ENCODE measurements at places on chromosomes 1 and 21. TPM values are rescaled to one million over a fixed set of nuclear protein-coding genes. Genes with fewer than 3 reads are reported as not detected.

DNA sequence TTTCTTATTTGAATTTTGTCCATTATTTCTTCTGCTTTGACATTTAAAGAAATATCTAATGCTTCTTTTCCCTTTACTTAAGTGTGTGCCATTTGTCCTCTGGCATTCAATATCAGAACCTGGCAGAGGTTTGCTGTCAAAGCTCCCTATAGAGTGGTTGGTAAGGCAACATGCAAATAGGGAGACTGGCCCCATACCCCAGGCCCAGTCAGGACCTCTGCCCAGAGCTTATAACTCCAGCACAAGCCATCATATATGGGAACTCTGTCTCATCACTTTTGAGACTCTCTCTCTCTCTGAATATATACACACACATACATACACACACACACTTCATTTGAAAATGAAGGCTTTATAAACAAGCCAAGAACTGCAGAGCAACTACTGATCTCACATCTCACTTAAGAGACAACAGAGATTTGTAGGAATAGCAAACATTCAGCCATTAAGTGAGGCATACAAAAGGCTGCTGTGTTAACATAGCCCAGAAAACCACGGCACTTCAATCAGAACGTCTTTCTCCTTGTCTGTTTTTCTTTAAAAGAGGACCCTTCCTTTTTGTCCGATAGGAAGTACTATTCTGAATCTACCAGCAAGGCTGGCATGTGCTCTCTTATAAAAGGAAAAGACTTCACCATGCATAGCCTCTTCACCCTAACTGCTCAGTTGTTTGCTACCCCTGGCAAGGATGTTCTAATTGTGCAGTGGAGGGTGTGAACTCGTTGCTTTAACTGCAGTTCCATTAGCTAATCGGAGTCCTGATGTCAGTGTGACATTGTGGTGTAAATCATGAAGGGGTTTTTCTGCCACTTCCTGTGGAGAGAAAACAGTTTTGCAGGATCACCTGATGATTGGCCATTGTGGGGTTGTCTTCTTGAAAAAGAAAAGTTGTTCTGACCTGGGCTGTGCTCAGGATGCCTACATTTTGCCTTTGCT lies 101.7 kb downstream of the NR5A2 start:
- H3K4me1 ChIP-seq, result peaks cover 16% of the 10 kb centered on the region
- no peaks in the 10 kb centered on the region for H3K36me3 ChIP-seq
- peak; percentile 24 for DNase-seq
- H3K4me3 ChIP-seq, result no peak overlapping the region
- no peak overlapping the region for H3K27ac ChIP-seq

DNA sequence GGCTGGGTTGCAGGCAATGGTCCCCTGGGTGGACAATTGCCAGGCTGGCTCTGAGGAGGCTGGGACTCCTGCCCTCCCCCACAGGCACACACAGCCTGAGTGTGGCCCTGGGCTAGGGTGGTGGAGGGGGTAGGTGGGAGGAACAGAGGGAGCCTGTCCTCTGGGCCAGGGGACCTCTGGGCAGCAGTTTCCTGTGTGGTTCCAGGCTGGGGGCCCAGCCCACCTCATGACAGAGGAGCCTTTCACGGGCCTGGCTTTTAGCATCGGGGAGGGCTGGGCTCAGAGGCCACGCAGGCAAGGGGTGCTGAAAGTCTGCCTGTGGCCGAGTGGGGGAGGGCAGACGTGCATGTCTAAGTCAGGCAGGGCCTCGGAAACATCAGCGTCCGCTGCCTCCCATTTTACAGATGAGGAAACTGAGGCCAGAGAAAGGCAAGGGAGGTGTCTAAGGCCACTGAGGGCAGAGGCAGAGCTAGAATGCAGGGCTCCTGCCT lies 7.0 kb downstream of the EXTL1 start:
- H3K27ac ChIP-seq, result no peak overlapping the region
- peaks cover 13% of the 10 kb centered on the region for H3K27me3 ChIP-seq
- H3K4me3 ChIP-seq, result no peak overlapping the region
- no peak for DNase-seq

- no peak overlapping the region for H3K4me3 ChIP-seq
- H3K27ac ChIP-seq, result peak overlapping the region; percentile 18
- DNase-seq, result no peak
- H3K27me3 ChIP-seq, result no peaks in the 10 kb centered on the region
- peaks cover 21% of the 10 kb centered on the region for H3K36me3 ChIP-seq
These were observed 4.5 kb upstream of the NHLH1 start for GRCh38 chr1:160362168-160362957.

DNA sequence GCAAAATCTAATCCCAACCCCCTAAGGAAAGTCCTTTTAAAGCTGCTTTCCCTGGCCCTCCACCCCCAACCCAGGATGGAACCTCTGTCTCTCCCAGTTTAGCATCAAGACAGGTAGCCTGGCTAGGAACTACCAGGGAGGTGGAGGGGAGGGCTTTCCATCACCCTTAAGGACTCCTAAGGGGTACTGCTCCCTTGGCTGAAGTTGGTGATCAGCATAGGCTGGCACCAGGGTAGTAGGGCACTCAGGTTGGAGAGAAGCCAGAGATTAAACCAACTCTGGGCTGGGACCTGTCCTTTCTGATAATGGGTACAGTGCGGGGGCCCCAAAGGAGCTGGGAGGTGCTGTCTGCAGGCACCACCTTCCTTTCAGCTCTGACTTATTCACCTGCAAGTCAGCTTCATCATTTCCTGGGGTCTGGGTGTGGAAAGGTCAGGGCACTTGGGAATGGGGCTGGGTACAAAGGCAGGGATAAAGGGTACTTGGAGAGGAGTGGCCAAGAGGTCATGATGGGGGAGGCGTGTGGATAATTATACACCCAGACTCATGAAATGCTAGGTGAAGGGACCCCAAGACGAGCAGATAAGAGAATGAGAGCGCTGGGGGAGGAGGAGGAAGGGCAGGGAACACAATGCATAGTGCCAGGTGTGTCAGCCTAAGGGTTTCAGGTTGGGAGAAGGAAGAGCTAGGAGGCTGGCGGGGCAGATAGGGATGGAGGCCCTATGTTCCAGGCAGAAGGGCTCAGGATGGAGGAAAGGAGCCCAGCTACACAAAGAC lies 1.2 kb downstream of the ARHGEF2 start:
- H3K4me3 ChIP-seq, result peak overlapping the region; percentile 100
- H3K4me1 ChIP-seq, result peaks cover 66% of the 10 kb centered on the region
- peak overlapping the region; percentile 93 for H3K27ac ChIP-seq
- no peaks in the 10 kb centered on the region for H3K27me3 ChIP-seq
- no peak for DNase-seq

DNA sequence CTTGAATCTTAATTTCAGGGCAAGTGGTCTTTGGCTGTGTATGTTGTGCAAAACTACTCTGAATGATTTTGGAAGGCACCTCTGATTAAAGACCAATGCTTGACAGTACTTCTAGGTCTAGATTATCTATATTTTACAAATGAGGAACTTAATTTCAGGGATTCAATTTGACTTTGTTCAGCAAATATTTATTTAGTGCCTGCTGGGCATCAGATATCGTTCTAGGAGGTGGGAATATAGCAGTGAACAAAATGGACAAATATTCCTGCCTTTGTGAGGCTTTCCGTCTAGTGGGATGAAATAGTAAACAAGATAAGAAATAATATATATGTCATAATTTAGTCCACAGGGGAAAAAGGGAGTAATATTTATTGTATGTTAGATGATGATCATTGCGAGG lies 4.7 kb downstream of the ZNF326 start:
- H3K27me3 ChIP-seq, result no peaks in the 10 kb centered on the region
- peaks cover 39% of the 10 kb centered on the region for H3K4me1 ChIP-seq
- no peak overlapping the region for H3K27ac ChIP-seq
- H3K36me3 ChIP-seq, result peaks cover 25% of the 10 kb centered on the region
- DNase-seq, result no peak

DNA sequence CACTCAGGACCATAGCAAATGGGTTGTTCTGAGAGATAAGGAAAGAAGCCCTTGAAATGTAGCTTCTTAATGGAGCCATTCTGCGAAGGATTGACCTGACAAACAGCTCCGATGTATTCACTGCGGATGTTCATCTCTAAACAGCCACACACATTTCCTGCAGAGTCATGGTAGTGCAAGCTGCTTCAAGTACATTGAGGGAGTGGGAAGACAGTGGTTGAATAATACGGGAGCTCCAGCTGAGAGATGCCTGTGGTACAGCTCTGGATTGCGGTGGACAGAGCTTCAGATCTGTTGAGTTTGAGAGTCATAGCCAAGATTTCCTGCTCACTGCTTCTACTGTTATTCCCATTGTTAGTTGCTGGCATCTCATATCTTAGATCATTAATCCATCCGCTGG lies 86.6 kb downstream of the ZBTB18 start:
- peaks cover 11% of the 10 kb centered on the region for H3K27me3 ChIP-seq
- DNase-seq, result no peak
- no peaks in the 10 kb centered on the region for H3K36me3 ChIP-seq

GRCh38 chr21:43321611-43322010 lies 105.3 kb downstream of the SIK1 start:
- peaks cover 5% of the 10 kb centered on the region for H3K4me1 ChIP-seq
- DNase-seq, result no peak
- no peak overlapping the region for H3K4me3 ChIP-seq
- peaks cover 2% of the 10 kb centered on the region for H3K27me3 ChIP-seq

DNA sequence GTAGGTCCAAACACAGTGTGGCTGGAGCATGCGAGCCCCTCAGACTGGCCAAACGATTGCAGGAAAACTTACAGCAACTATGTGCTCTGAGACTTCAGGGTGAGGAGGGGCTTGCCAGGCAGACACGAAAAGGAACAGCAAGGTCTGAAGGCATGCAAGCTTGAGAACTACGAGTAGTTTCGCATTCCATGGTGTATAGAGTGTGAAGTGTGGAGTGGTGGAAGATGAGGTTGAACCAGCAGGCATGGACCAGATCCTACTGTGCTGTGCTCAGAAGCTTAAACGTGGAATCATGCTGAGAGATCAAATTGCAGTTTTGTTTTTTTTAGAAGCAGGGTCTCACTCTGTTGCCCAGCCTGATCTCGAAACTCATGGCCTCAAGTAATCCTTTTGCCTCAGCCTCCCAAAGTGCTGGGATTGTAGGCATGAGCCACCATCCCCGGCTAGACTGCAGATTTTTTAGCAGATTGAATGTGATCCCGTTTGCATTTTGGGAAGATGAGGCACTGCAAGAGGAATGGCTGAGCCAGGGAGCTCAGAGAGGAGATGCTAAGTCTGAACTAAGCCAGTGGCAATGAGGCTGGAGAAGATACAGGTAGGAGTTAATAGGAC lies 5.1 kb upstream of the TFAP2E start:
- H3K27ac ChIP-seq, result no peak overlapping the region
- no peak overlapping the region for H3K4me3 ChIP-seq
- DNase-seq, result no peak
- H3K27me3 ChIP-seq, result peaks cover 22% of the 10 kb centered on the region

DNA sequence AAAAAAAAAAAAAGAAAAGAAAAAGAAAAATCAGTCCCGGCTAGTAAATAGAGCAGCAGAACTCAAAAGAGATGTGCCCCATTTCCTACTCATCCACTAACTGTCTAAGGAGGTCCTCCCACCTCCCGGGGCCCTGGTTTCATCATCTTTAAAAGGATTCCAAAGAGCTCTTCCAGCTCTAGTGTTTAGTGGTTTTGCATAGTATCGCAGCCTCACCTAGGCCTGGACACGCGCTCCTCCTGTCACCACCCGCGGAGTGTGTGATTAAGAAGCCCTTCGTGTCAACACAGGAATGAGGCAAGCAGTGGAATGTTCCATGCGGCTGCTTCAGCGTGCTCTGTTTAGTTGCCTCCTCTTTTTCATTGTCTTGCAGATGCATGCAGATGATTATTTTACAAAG lies 49.0 kb downstream of the LBR start:
- no peak for DNase-seq
- peaks cover 2% of the 10 kb centered on the region for H3K36me3 ChIP-seq
- no peak overlapping the region for H3K4me3 ChIP-seq
- H3K27me3 ChIP-seq, result no peaks in the 10 kb centered on the region
- H3K4me1 ChIP-seq, result peaks cover 7% of the 10 kb centered on the region
- no peak overlapping the region for H3K27ac ChIP-seq

The VWA1 gene
- total RNA-seq, result 0.33 TPM

GRCh38 chr1:248872752-248873408 lies 14.0 kb upstream of the ZNF692 start:
- H3K4me3 ChIP-seq, result peak overlapping the region; percentile 81
- peaks cover 1% of the 10 kb centered on the region for H3K27me3 ChIP-seq
- peaks cover 13% of the 10 kb centered on the region for H3K36me3 ChIP-seq
- peak; percentile 50 for DNase-seq
- peak overlapping the region; percentile 84 for H3K27ac ChIP-seq

DNA sequence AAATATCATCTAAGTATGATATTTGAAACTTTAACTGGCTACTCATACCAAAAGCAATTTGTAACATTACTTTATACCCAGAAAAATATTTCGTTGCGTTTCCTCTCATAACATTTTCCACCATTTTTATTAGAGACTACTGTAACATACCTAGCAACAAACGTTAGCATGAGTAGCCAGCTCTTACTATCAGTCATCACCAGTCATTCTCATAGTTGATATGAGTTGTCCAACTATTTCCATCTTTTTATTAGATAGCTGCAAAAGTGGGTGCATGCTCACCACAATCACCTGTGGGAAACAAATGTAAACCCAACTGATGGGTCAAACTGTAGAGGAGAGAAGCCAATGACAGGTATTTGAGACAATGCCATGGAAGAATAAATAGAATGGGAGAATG lies 114.6 kb downstream of the AKT3 start:
- H3K4me3 ChIP-seq, result no peak overlapping the region
- peaks cover 4% of the 10 kb centered on the region for H3K36me3 ChIP-seq
- peaks cover 14% of the 10 kb centered on the region for H3K4me1 ChIP-seq
- H3K27me3 ChIP-seq, result no peaks in the 10 kb centered on the region

GRCh38 chr1:175099916-175100315 lies 32.3 kb downstream of the TNN start:
- no peaks in the 10 kb centered on the region for H3K27me3 ChIP-seq
- H3K36me3 ChIP-seq, result no peaks in the 10 kb centered on the region
- no peak overlapping the region for H3K4me3 ChIP-seq
- DNase-seq, result no peak
- no peaks in the 10 kb centered on the region for H3K4me1 ChIP-seq

GRCh38 chr21:45588086-45588825 lies 46.0 kb upstream of the SLC19A1 start:
- no peak for DNase-seq
- H3K27me3 ChIP-seq, result peaks cover 31% of the 10 kb centered on the region
- peaks cover 39% of the 10 kb centered on the region for H3K36me3 ChIP-seq
- H3K27ac ChIP-seq, result no peak overlapping the region
- no peak overlapping the region for H3K4me3 ChIP-seq
- peaks cover 18% of the 10 kb centered on the region for H3K4me1 ChIP-seq

DNA sequence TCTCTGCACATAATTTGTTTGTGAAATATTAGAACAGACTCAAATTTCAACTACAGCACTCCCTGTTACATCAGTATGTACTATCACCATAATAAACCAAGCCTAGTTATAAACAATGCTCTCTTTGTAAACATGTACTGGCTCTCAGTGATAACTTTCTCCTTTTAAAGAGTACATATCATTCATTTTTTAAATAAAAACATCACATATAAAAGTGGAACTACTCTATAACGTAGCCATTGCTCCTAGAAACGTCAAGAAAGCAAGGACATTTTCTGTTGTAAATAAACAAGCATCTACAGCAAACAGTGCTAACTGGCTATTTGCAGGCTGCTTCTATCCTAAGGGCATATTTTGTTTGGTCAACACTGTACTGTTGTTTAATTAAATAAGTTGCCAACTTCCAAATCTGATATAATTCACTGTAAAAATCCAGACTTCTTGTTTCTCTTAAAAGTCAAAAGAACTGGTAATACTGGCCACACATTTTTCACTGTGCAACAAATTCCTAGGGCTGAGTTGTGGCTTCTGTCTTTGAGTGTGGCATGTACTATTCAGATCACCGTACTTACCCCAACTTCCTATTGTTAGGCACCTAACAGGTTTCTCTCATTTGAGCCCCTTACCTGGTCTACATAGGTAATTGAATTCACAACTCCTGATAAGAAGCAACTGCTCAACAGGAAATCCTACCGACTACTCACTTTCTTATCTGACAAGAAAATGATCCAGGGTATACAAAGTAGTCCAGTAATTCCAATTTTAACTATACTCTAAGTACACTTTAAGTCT lies 111.9 kb downstream of the DENND1B start:
- no peaks in the 10 kb centered on the region for H3K27me3 ChIP-seq
- no peak for DNase-seq
- no peak overlapping the region for H3K27ac ChIP-seq
- H3K36me3 ChIP-seq, result no peaks in the 10 kb centered on the region

All from activated CD4-positive, alpha-beta memory T cell treated with anti-CD3 and anti-CD28 coated beads, Interleukin-2, amount 10 ng/mL, durations not matched to agents 7 days and 5 days (primary cell).